ENCODE measurements at places on chromosomes 3 and 15.

DNA sequence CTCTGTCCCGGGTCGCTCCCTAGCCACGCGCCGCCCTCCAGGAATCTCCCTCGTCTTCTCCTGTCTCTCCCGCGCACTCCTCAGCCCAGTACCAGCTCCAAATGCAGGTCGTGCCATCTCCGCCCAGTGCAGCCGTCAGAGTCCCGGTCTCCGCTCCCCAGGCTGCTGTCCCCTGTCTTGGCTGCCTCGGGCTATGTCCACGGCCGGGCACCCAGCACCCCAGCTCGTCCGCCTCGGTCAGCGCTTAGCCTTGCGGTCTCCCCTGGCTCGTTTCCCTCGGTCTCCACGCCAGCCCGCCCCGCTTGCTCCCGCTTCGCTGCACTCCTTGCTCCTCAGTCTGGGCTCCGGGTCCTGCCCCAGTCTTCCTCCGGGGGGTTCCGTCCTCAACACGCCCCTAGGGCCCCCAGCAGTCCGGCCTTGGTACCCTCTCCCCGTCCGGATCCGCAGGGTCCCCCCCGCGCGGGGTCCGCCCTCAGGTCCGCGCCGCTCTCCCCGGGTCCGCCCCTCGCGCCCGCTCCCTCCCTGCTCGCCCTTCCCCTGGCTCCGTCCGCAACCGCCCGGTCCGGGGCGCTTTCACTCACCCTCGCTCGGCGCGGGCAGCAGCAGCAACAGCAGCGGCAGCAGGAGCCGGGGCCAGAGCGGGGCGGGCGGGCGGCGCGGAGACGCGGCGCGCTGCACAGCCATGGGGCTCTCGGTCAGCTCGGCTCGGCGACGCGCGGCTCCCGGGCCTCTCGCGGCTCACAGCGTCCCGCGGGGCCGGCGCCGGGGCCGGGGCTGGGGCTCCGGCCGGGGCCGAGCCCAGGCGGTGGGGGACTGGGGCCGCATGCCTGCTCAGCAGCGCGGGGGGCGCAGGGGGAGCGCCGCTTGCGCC lies 462 bp downstream of the IGDCC3 start:
- no peak for DNase-seq

GRCh38 chr3:67617518-67617917 lies 36.9 kb downstream of the SUCLG2 start:
- DNase-seq: no peak

DNA sequence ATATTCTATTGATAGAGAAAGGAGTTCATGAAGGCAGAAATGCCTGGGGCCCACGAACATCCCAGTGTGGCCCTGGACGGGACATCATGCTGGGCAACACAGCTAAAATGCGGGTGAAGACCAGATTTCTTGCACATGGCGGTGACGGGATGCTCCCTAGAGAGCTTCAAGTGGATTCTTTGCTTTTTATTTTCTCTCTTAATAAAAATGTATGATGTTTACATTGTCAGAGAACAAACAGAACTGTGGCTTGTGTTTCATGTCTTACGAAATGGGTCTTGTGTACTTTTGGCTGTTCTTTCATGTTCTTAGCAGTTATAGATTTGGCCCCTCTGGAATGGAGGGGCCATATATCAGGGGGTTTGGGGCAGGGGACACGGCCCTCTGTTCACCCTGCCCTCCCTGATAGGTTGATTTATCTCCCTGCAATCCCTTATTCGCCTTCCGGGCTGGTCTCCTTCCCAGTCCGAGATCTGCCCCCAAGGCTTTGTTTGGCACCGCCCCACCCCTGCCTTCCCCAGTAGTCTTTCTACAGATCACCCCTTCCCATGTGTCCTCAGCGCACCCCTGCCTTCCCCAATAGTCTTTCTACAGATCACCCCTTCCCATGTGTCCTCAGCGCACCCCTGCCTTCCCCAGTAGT lies 68.7 kb upstream of the CGNL1 start:
- no peak for DNase-seq

GRCh38 chr15:50803479-50804180 lies 38.1 kb upstream of the SPPL2A start:
- no peak for DNase-seq

- DNase-seq: no peak
Measured at GRCh38 chr15:88695101-88695500, 56.3 kb downstream of the ISG20 start.
